ENCODE measurements at places on chromosomes 5 and 9.

GRCh38 chr9:107650321-107650720, 160.8 kb upstream of the KLF4 start:
- no peak for DNase-seq

GRCh38 chr9:76200745-76201144, 193.5 kb downstream of the RFK start:
- no peak for DNase-seq

- no peak for DNase-seq
These were observed 26.9 kb upstream of the OLFM1 start for GRCh38 chr9:135060461-135061116.

DNA sequence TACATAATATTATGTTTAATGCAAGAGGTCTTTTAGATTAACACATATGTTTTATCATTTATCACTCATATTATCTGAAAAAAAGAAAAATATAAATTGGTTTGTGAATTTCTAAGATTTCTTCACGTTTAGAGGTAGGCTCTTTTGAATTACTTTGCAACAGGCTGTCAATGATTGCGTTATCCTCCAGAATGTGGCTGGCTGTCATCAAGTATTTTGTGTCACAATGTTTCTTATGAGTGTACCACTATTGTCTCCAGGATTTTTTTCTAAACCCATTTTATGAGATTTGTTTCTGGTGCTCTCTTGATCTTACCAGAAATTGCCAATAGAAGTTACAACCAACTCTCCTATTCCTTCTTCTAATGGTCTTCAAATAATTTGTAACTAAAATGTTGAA, 307.9 kb downstream of the DMAC1 start:
- no peak for DNase-seq

GRCh38 chr5:110735556-110735955, 3.3 kb upstream of the SLC25A46 start:
- no peak for DNase-seq

DNA sequence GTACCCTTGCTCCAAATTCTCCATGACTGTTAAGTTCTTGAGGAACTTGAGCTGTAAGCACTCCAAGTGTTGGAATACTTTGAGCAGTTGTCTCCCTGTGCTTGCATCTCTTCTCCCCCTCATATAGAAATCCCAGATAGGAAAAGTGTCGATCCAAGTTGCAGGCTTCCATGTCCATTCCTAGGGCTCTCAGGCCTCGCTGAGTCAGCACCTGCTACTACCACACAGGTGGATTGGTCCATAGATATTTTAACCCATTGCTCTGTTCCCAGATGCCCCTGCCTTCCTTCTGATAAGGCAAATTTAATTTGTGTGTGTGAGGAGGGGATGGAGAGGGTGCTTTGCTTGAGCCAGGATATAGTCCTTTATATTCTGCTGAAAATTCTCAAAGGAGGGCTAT, 95.8 kb downstream of the PIP5K1B start:
- no peak for DNase-seq

DNA sequence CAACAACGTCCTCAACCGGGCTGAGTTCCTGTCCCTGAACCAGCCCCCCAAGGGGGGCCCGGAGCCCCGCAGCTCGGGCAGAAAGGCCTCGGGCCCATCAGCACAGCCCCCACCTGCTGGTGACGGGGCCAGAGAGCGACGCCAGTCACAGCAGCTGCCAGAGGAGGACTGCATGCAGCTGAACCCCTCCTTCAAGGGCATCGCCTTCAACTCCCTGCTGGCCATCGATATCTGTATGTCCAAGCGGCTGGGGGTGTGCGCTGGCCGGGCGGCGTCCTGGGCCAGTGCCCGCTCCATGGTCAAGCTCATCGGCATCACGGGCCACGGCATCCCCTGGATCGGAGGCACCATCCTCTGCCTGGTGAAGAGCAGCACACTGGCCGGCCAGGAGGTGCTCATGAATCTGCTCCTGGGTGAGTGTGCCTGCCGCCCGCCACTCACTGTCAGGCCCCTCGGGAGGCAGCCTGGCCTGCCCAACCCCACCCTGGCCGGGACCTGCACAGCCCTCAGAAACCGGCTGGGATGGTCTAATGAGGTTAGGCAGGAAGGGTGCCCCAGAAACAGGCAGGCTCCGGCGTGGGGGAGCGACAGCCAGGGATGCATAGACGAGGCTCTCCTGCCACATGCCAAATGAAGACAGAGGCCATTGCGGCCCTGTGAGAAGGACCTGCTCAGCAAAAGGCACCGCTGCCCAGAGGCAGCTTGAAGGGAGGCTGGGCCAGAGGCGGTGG, 678 bp downstream of the PLPP7 start:
- DNase-seq: no peak

- no peak for DNase-seq
These were observed 29.2 kb downstream of the MRPL36 start for GRCh38 chr5:1770443-1770802.

- DNase-seq: no peak
These were observed 148.0 kb downstream of the FGF1 start for GRCh38 chr5:142537938-142538337.
